ENCODE measurements at places on chromosomes 13 and 19. TPM values are rescaled to one million over a fixed set of nuclear protein-coding genes. Genes with fewer than 3 reads are reported as not detected.

Gene FBXO17
- 29.6 TPM for total RNA-seq

Gene TRAPPC2B
- 9.5 TPM for total RNA-seq

DNA sequence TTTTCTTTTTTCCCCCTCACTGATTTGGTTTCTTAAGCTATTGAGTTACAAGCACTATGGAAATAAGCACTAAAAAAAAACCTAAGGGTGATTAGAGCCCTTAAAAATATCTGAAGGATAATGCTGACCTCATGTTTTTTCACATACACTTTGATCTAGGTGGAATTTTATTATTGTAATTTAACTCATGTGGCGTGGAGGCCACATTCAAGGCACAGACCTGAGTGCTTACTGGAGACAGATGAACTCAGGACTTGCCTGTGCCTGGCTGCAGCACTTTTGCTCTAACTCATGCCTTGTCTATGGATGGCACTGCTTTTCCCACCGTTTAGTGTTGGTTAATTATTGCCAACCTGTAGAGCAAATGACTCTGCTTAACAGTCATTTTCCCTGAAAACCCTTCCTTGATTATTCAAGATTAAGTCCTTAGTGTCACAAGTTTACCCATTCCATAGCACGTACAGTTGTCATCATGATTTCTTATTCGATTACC lies 541.4 kb downstream of the GPC6 start:
- no peak for DNase-seq

DNA sequence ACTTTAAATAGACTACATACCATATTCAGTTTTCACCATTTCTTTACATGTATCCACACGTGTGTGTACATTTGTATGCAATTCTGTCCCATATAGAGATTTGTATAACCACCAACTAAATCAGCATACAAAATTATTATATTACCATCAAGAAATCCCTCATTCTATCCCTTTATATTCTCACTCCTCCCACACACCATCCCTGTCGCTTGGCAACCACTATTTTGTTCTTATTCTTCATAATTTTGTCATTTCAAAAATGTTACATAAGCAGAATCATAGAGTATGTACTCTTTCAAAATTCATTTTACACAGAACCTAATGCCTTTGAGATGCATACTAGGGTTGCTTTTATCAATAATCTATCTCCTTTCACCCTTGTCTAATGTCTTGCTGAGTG lies 740.5 kb downstream of the SLITRK5 start:
- DNase-seq = no peak

- DNase-seq = no peak
Measured at GRCh38 chr13:103931331-103931845, 865.2 kb upstream of the SLC10A2 start.

- no peak for DNase-seq
Measured at GRCh38 chr19:5585461-5586299, 17.9 kb upstream of the TINCR start.

DNA sequence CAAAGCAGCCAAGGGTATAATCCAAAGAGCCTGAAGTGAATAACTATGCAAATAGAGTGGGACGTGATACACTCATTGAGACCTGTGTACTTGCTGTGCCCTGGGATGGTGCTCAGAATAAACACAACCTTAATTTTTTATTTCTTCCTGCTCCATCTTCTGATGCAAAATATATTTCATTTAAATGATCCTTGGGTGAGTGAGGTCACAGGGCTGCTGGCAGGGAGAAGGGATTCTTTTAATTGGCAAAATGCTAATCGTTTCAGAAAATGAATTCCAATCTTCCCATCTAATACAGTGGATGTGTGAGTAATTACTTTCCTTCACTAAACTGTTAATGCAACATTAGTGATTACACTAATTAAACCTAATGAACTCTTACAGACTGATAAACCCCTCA lies 63.5 kb downstream of the SIAH3 start:
- DNase-seq = no peak

GRCh38 chr19:50510700-50511068 lies 307 bp downstream of the JOSD2 start:
- no peak for DNase-seq

DNA sequence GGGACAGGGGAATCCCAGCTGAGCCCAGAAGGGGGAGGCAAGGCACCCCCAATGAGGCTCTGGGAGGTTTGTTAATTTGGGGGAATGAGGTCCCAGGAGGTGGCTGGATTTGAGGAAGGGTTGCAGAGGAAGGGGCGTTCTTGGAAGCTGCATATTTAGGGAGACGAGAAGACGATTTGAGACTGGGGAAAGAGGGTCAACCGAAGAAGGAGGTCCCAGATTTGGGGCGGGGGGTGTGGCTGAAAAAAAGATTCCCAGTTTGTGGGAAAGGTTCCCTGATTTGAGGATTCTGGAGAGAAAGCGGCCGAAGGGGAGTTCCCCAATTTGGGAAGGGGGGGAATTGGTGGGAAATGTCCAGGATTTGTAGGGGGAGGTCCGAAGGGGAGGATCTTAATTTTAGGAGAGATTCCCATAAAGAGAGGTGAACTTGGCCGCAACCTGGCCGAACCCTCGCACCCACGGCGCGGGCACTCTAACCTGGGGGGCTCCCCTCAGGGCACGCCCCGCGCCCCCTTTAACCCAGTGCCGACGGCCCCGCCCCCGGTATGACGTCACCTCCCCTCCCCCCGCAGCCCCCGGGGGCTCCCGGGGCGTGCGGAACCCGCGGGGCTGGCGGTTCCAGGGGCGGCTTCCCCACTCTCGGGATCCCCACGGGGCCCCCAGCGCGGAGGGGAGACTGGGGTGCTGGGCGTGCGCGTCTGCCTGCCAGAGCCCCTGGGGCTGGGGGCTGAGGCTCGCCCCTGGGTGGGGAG lies 1.2 kb downstream of the PTPRS start:
- no peak for DNase-seq
